ENCODE measurements at places on chromosomes 16 and 17.

- no peak for DNase-seq
These were observed 9.7 kb upstream of the KDM6B start for GRCh38 chr17:7824021-7824924.

- no peak for DNase-seq
These were observed 16.7 kb downstream of the ZFPM1 start for GRCh38 chr16:88469615-88470395.

DNA sequence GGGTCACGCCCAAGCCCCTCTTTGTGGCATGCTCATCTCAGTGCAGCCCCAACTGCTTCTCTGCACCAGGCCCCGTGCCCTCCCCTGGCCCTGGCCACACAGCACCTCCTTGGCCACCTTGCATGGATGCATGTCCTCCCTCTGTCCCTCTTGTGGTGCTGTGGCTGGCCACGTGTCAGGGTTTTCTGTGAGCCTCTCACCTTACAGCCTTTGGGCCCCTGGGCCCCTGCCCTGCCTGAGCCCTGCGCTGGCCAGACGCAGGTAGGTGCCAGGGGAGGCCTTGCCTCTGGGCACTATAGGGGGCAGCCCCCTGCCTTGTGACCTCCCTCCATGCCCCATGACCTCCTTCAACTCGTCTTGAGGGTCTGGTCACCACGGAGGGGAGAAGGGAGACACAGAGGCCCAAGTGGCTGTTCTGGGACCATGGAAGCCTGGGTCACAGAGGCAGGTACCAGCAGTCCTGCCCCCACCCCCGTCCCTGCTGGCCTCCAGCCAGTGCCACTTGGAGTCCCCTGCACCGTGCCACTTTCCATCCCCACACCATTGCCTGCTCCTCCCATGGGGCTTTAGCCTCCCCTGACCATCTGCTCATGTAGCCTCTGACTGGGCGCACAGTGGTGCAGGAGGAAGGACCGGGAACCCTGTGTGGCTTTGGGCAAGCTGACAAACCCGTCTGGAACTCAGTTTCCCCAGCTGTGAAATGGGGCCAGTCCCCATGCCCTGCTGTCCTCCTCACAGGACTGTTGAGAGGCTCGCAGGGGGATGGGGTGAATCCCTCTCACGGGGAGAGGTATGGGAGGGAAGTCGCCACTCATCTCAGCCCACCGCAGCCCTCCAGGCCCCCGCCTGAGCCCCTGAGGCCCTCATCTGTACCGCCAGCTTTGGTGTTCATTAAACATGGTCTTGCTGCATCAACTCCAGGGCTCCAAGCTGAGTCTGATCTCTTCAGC lies 11.5 kb upstream of the ATP6V0C start:
- DNase-seq, result no peak

DNA sequence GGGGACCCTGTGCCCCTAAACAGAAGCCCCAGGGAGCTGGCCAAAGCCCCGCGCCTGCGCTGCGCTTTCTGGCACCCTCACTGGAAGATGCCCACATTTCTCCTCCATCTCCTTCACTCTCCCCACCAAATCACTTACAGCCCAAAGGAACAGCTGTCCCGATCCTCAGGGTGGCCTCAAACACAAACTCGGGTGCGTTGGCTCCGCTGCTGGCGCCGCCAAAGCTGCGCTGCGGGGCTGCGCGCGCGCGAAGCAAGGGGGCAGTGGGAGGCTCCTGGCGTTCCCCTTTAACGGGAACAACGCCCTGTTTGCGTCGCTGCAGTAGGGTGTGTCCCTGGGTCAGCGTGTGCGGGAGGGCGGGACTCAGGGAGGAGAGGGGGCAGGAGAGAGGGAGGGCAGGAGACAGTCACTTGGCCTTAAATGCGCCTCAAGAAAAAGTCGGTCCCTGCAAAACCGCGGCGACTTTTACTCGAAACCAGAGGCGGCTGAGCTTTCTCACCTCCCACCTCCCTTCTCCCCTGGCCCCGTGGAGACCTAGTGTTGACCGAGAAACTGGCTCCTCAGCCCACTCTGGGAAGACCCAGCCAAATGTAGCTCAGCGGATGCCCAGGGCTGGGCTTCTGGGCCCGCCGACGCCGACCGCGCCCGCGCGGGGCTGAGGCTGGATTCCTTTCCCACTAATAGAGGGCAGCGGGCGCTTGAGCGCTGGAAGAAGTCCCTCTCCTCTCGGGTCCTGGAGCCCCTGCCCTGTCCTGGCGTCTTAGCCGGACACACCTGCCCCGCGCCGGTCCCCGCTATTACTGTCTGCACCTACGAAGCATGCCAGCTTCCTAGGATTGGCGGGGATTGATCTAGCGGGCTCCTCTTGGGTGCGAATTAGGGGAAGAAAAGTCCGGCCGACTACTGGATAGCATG lies 2.6 kb downstream of the PMP22 start:
- DNase-seq, result no peak

DNA sequence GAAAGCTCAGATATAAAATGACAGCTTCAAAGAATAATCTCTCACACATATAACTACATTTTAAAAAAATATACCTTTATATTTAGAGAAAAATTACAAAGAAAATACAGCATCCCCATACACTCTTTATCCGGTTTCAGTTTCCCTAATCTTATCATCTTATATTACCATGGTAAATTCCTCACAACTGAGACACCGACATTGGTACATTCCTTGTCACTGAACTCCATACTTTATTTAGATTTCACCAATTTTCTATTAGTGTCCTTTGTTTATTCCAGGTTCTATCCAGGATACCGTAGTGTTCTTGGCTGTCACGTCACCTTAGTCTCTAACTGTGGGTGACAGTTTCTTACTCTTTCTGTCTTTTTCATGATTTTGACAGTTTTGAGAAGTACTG lies 22.0 kb upstream of the ABCA10 start:
- no peak for DNase-seq

DNA sequence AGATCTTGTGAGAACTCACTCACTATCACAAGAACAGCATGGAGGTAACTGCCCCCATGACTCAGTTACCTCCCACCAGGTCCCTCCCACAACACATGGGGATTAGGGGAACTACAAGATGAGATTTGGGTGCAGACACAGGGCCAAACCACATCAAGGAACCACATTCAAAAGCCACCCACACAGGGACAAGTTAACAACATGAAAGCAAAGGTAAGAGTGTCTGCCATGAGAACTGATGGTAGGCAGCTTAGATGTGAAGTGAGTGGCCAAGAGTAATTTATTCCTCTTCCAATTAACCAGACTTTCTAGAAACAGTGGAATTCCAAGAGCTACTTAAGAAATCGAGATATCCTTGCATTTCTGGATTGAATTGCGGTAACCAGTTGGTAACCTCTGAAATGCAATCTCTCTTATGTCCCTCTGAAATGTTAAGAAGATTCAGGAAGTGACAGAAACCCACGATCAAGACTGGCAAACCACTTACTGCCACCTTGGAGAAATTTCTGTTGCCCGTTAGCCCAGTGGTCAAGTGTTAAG lies 167.4 kb upstream of the CACNG5 start:
- DNase-seq, result no peak

- no peak for DNase-seq
These were observed 4.6 kb upstream of the DRC7 start for GRCh38 chr16:57689762-57690558.

DNA sequence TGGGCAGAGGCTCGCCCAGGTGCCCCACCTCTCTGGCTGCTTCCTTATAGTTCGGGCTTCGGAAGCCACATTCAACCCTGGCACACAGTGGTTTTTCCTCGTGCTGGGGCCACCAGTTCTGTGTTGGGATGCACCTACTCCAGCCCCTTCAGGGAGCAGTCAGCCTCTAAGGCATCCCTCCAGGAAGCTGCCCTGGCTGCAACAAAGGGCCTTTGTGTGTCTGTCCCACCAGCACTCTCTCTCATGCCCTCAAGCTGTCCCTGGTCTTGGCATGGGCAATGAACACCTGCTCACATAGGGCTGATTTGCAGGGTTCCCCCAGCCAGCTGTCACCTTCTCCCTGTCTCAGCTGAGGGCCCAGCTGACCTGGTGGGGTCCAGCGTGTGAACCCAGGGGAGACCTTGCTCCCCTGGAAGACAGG lies 754 bp upstream of the NOXO1 start:
- DNase-seq, result no peak

GRCh38 chr16:13231365-13231764 lies 330.0 kb downstream of the SHISA9 start:
- DNase-seq, result no peak

- DNase-seq, result peak; percentile 9
These were observed 666 bp upstream of the METTL9 start for GRCh38 chr16:21598701-21599121.

DNA sequence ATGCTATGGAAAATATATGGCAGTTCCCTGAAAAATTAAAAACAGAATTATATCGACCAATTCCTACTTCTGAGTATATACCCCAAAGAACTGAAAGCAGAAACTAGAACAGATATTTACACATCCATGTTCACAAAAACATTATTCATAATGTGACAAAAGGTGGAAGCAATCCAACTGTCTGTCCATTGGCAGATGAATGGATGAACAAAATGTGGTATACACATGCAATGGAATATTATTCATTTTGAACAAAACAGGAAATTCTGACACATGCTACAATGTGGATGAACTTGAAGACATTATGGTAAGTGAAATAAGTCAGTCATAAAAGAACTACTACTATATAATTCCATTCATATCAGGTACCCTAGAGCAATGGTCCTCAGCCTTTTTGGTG lies 263.5 kb upstream of the AXIN2 start:
- DNase-seq, result no peak

- no peak for DNase-seq
These were observed 2.5 kb downstream of the CIAPIN1 start for GRCh38 chr16:57444711-57445110.

DNA sequence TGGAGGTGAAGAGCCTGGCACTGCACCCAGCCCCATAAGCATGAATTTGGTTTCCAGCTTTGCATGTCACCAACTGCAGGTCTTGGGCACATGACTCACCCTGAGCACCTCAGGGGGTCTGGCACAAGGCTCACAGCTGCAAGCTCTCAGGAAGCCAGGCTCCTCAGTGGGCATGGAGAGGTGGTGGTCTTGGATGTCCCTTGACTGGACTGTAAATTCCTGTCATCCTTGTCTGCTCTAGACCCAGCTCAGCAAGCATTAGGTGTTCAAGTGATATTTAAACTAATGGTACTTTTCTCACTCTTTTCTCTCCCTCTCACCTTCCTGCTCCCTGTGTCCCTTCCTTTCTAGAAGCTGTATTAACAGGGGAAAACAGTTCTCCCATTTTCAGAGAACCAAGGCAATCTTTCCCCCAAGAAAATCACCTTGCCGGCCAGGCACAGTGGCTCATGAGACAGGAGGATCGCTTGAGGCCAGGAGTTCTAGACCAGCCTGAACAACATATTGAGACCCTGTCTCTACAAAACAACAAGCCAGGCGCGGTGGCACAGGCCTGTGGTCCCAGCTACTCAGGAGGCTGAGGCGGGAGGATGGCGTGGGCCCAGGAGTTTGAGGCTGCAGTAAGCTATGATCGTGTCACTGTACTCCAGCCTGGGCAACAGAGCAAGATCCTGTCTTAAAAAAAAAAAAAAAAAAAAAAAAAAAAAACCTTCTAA lies 5.1 kb upstream of the KIFC3 start:
- no peak for DNase-seq

DNA sequence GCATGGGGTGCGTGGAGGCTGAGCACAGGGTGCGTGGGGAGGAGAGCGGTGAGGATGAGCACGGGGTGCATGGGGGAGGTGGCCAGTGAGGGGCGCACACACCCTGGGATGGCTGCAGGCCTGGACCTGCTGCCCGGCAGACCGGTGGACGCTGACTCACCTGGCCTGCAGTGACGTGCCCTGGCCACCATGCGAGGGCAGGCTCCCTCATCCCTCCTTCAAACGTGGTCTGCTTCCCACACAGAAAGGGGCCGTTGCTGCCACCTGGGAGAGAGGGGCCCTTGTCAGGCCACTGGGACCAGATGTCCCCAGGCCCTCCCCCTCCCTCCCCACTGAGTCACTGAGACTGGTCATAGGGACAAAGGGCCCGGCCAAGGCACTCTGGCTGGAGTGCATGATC lies 20.1 kb upstream of the APRT start:
- no peak for DNase-seq

DNA sequence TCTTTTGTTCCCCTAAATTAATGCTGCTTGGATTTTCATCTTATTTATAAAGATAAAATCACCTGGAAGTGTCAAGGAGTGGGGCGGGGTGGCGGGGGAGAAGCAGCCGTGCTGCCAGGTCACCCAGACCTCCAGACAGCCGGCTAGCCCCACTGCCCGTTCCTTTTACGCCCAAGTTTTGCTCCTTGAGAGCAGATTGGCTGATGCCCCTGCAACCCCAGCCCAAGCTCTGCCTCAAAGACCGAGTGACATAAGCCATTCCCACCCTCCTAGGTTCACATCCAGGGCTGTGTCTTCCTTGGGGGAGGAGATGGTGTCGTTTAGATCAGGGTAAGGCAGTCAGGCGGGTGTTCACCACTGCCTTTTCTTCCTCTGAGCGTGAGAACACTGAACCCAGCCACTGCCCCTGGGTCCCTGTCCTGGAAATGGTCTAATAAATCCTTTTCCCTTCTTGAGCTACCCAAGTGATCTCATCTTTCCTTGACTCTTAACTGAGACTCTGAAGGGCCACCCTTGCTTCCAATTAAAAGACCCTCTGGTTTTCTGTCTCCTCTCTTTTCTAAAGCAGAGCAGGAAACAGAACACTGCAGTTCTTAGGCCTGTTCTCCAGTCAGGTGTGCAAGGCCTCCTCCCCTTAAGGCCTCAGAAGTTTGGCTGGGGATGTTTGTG lies 5.7 kb downstream of the PDF start:
- no peak for DNase-seq

DNA sequence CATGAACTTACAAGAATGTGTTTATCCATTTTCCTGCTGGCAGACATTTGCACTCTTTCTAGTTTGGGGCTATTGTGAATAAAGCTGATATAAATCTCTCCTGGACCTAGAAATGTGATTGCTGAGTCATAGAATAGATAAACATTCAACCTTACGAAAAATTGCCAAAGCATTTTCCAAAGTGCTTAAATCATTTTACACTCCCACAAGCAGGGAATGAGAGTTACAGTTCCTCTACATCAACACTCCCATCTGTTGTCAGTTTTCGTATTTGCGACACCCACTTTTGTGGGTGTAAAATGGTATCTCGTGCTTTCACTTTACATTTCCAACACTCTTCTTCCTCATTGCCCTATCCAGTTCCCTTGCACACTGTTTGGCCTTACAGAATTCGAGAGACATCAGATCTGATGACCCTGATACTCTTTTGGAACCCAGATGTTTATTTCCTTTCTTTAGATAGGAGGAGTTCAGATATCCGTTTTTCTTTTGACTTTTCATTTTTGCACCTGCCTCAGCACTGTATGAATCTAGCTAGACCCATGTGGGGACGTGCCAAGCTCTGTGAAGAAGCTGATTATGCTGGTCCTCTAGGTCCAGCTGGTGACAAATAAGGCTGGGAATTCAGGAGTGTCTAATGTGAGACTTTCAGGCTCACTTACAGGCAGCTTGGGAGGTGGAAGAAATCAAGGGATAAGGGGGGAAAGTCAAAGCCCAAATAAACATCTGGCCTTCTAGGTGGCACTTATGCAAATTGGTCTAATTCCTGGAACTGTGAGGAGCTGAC lies 14.0 kb downstream of the SOX9 start:
- DNase-seq, result no peak

DNA sequence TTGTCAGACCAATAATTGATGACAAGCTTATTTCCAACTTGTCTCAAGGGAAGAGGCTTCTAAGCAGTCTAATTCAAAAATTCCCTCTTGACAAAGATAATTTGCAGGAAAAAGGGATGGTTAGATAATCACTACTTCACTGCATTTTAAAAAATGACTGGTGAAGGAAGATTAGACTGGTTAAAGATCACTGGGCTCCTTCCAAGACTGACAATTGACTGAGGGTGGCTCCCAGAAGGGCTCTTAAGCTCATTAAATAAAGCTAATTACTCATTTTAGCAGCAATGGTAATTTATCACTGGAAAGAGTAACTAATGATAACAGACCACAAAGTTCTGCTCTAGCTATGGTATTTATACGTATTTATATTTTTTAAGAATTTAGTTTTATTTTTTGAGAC lies 4.4 kb upstream of the HEATR3 start:
- DNase-seq, result no peak
